RPMI8226 (cell line): ENCODE measurements at places on chromosomes 2 and 18.

DNA sequence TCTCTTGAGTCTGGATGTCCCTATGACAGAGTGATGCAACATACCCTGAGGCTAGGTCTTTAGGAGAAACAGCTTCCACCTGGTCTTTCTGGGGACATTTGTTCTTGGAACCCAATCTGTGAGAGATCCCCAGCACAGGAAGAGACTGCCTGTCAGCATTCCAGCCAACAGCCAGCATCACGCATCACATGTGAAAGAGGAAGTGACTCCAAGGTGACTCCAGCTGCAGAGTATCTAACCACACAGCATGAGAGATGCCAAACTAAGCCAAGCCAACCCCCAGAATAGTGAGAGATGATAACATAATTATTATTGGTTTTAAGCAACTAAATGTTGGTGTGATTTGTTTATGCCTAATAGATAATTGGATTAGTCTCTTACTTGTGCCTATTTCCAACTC is 35.7 kb downstream of the C18orf63 start:
- DNase-seq, result peak; percentile 89

GRCh38 chr2:207768866-207769596 is 675 bp downstream of the FZD5 start:
- DNase-seq, result peak; percentile 54

- DNase-seq, result no peak
Observed at GRCh38 chr18:13176847-13177246, 41.7 kb upstream of the LDLRAD4 start.

DNA sequence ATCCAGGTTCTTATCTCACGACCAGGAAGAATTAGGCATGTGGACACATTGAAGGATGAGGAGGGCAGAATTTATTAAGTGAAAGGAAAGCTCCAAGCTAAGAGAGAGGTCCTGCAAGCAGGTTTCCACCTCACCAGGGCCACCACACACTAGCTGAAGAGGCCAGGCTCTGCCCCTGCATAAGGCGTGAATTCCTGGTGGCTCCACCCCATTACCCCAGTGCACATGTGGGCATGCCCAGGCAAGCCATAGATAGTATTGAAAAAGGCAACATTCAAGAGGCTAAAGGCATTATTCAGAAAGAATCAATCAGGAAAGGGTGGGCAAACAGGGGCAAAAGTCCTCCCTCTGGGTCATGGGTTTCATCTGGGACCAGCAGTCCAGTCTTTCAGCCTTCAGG is 30.9 kb upstream of the GRP start:
- no peak for DNase-seq

DNA sequence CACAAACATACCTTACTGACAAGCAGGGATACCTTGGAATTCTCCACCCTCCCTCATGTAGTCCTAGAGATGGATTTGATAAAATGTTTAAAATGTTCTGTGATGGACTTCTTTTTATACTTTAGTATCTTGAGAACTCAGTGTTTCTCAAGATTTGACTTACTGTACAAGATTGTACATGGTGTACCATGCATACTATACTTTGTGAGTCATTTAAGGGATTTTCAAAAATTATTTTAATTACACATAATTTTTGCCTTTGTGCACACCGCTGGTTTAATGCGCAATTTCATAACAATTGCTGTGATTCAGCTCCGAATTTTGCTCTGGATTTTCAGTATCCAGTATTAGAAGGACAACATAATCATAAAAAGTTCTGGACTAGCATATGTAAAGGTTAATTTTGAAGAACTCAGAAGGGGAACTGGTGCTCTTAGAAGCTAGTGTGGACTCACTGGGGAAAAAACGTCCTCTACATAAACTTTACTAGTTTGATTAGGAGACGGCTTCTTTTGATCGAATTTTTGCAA is 78.6 kb upstream of the ACSL3 start:
- DNase-seq, result no peak

GRCh38 chr2:26054598-26055348 is 20.9 kb downstream of the RAB10 start:
- no peak for DNase-seq

GRCh38 chr2:231003186-231003585 is 7.3 kb downstream of the SPATA3 start:
- DNase-seq, result no peak

- peak; percentile 46 for DNase-seq
Observed at GRCh38 chr2:9737053-9737875, 106.0 kb upstream of the TAF1B start.

- DNase-seq, result no peak
Observed at GRCh38 chr2:167816874-167817290, 430.5 kb downstream of the STK39 start.

GRCh38 chr2:217977840-217978535 is 24.8 kb downstream of the TNS1 start:
- no peak for DNase-seq

DNA sequence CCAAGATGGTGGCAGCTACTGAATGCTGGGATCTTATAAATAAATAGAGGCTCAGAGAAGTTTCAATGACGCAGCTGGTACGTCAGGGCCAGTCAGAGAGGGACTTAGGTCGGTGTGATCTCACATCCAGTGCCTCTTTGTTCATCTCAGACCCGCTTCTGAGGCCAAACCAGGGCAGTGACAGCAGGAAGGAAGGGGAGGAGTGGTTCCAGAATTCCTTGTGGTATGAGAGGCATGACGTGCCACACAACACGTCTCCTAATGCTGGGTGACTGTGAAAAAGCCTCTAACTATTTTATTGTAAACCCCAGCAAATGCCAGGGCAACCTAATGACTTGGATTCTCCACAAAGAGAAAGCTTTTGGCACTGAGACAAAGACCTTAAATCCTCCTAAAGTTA is 423.3 kb downstream of the LPIN1 start:
- no peak for DNase-seq

- DNase-seq, result no peak
Observed at GRCh38 chr18:24678107-24678506, 217.7 kb downstream of the HRH4 start.

DNA sequence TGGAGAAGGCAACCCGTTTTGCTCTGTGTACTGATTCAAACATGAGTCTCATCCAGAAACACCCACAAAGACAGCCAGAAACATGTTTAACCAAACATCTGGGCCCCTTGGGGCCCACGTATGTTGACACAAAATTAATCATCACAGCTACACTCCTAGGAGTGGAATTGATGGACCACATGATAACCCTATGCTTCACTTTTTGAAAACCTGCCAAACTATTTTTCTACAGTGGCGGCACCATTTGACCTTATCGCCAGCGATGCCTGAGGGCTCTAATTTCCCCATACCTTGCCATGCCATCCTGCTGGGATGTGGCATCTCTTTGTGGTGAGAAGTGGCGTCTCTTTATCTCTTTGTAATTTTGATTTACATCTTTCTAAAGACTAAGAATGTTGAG is 38.5 kb downstream of the PSMG2 start:
- DNase-seq, result peak; percentile 20

- no peak for DNase-seq
Observed at GRCh38 chr2:231676243-231676642, 32.1 kb upstream of the PTMA start.

DNA sequence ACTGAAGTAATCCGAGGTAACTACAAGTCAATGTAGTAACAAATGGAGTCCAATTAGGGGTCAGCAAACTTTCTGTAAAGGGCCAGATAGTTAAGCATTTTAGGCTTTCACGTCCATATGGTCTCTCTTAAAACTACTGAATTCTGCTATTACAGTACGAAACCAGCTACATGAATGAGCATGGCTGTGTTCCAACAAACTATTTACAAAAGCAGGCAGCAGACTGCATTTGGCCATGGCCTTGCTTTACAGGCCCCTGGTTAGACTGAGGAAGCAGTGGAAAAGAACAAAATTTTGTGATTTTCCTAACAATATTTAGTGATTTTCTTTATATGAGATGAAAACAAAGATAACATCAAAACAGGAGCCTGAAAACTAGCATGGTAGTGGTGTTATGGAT is 64.0 kb downstream of the RTN4 start:
- DNase-seq, result no peak

DNA sequence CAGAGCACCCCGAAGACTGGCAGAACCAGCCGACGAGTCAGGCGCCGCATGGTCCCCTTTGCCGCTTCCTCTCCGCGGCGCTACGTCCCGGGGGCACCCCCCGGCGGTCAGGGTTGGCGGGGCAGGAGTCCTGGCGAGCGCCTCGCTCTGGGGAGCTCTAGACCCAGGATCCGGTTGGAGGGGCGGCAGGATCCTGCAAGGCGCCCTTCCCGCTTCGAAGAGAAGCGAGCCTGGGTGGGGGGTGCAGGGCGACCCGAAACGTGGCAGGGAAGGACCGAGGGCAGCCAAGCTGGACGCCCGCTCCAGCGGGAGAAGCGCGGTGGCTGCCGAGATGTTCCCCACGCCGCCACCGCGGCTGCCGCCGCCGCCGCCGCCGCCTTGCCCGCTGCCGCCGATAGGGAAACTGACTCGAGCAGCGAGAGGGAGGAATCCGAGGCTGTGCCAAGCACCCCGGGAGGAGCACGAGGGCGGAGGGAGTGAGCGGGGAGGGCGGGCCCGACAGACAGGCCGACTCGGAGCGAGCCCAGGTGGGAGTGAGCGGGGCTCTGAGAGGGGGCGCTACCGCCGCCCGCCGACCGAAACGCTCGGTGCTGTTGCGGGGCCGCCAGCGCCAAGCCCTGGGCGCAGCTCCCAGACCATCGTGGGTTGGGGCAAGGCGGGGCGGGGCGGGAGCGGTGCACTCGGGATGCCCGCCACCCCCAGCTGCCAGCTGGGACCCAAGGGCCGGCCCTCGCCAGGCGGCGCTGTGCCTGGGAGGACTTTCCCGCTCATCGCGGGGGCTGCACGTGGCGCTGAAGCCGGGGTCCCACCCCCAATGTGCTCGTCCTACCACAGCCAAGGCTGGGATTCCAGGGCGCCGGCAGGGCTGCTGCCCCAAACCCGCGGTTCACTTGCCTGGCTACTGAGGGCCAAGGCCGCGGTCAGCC is at the start of gene GALNT14:
GALNT14 (minus strand) TSS at position 404 of the 926 bp plus-strand sequence; CDS start at position 50, 354 bp downstream.
- DNase-seq, result peak; percentile 85

DNA sequence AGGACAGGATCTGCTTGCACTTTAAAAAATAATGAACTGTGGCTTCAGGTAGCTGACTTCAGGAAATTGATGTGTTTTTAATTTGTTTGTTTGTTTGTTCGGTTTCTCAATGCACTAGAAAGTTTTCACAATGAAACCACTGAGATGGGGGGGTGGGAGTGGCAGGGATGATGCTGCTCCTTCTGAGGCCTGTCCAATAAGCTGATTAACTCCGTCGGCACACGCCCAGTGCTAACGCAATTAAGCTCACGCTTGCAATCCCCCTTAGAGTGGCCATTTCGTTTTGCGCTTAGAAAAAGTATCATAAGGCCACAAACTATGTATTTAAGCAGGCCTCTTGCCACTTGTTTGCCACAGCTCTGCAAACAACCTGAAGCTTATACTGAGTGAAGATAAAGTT is 12.5 kb upstream of the GPR39 start:
- no peak for DNase-seq

DNA sequence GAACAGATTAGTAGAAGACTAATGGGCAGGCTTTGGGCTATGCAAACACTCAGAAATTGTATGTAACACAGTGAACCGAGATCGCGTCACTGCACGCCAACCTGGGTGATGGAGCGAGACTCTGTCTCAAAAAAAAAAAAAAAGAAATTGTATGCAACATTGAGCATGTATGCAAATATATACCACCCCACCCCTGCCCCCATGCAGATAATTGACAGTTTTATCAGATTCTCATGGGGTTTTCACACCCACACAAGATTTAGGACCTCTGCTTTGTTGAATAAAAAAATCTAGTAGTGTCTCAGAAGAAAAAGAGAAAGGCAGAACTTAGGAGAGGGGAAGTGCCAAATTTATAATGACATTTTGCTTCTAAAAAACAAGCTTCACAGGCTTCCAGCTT is 131.6 kb upstream of the FN1 start:
- DNase-seq, result no peak

DNA sequence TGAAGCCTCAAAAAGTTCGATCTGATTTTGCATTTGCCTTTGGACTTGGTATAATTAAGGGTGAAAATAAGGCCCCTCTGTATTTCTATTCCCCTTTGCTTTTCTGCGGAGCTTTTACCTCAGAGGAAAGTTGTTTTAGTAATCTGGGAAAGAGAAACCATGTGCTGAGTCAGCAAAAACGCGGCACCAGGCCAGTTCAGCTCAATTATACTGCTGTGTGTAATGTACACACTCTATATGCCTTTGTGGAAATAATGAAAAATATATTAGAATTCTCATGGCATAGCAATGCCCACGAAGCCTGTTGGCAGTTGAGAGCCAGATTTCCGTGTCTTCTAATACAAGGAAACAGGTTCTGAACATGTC is 161.9 kb upstream of the SIX2 start:
- DNase-seq, result no peak

- DNase-seq, result no peak
Observed at GRCh38 chr2:62458671-62459081, 47.3 kb downstream of the TMEM17 start.

DNA sequence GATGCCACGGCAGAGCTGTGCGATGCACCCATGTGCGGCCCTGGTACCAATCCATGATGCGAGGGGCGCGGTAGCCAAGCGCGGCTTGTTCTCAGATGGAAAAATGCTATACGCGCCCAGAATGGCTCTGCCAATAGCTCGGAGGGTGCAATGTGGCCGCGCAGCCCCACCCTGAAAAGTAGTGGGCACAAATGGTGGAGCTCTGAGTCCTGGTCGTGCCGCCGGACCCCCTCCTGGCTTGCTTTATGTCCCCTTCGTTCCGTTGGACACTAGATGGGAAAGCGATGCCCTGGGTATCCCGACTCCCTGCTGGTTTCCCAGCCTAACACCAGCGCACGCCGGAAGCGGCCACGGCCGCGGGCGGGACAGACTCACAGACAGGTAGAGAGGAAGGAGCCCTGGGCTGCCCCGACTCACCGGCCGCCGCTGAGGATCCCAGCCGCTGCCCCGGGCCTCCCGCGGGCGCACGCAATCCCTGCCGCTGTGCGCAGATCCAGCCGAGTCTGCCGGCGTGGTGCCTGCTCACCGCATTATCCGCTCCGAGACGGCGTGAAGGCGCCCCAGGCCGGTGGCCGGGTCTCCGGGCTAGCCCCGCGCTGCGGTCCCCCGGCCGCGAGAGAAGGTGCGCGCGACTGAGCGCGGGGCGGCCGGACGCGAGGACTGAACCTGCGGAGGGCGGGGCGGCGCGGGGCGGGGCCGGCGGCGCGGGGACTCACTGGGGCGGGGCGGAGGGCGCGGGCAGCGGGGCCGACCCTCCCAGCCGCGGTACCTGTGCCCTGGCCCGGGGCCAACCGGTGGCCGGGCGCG is at the start of gene CDC42EP3:
CDC42EP3 (minus strand) TSS at position 634 of the 807 bp plus-strand sequence. CDS start 25,055 bp downstream, outside the sequence.
- DNase-seq, result peak; percentile 79

GRCh38 chr18:41461114-41461513 is 493.9 kb upstream of the PIK3C3 start:
- DNase-seq, result no peak

- peak; percentile 25 for DNase-seq
Observed at GRCh38 chr18:35387152-35387571, 10.0 kb upstream of the ZNF396 start.

- peak; percentile 4 for DNase-seq
Observed at GRCh38 chr2:24984912-24985311, 13.2 kb upstream of the DNAJC27 start.

DNA sequence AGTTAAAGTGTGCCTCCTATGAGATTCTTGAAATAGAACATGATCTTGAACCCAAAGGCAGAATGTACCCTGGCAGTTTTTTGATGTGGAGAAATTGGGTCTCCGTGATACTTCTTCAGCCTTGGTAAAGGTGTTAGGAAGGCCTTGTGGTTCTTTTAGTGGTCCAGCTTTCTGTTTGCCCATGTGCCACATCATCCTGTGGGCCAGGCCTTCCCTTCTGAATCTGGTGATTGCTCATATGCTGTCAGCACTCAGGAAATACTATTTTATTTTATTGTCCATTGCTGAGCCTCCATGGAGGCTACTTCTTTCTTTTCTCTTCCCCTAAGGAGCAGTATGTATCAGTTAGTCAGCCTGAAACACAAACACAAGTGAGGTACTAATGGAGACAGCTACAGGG is 52.9 kb downstream of the CCDC141 start:
- DNase-seq, result no peak
